NCI-H69 (cell line): ENCODE measurements at places on chromosomes 16 and 17.

DNA sequence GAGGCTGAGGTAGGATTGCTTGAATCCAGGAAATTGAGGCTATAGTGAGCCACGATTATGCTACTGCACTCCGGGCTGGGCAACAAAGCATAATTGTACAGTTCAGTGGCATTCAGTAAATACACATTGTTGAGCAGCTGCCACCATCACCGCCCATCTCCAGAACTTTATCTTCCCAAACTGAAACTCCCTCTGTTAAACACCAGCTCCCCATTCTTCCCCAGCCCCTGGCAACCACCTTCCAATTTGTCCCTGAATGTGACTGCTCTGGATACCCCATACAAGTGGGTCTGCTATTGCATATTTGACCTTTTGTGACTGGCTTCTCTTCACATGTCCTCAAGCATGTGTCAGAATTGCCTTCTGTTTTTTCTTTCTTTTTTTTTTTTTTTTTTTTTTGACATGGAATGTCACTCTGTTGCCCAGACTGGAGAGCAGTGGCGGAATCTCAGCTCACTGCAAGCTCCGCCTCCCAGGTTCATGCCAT, 2.9 kb downstream of the RPL38 start:
- DNase-seq = no peak

DNA sequence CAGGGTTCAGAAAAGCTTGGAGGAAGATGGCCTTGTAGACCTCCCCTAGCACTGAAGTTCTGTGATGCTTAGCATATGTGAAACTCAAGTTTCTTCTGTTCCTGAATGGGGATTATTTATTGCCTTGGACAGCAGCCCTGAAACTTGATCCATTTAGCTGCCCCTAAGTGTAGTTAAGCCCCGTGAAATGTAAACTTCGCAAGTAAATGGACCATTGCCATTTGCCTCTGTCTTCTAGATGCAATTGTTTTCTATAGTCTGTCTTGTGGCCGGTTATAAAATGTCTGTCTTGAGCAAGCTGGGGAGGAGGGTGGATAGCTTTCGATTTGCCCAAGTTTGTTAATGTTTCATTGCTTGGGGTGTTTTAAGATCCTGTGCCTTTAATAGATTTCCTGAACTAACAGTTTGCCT, 261.8 kb downstream of the CDH13 start:
- peak; percentile 84 for DNase-seq

DNA sequence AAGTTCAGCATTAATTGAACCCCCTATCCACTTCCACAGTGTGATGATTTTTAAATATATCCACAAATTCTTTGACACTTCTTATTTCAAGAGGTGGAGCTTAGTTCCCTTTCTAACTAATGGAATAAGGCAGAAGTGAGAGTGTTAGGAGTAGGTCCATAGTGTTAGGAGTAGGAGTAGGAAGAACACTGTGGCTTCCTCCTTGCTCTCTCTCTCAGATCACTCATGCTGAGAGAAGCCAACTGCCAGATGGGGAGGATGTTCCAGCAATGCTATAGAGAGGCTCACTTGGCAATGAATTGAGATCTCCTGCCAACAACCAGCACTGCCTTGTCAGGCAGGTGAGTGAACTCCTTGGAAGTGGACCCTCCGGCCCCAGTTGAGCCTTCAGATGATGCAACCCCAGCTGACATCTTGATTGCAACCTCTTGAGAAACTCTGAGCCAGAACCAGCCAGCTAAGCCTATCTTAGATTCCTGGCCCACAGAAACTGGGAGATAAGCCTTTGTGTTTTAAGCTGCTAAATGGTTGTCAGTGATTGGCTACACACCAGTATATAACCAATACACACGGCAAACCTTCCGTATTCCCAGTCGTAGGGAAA, 44.3 kb downstream of the SPECC1 start:
- DNase-seq = peak; percentile 46

GRCh38 chr17:51745993-51746392, 412.5 kb downstream of the CA10 start:
- DNase-seq = peak; percentile 10

DNA sequence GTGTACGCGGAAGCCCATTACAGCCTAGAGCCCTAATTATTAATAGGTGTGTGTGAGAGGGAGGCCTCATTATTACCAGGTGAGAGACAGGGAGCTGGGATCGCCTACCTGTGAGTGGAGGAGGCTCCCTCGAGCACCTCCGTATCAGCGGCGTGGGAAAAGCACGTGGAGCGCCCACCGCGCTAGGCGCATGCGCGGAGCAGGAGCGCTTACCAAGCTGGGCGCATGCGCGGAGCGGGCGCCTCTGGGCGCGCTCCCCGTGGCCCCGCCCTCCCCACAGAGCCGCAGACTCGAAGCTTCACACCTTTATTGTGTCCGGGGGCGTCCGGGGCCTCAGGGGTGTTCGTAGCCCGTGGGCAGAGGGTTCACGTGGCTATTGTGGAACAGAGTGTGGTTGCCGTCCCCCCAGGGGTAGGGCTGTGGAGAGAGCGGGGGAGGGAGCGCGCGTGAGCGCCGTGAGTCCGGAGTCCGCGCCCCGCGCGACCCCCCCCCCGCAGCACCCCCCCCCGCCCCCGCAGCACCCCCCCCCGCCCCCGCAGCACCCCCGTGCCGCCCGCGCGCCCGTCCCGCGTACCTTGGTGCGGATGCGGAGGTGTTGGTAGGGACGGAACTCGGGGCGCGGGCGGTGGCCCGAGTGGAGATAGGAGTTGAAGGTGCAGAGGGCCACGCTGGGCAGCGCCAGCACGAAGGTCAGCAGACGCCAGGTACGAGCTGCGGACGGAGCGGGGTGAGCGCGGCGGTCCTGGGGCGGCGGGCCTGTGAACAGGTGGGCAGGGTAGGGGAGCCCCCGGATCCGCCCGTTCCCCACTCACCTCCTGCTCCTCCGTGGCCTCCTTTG, 500 bp downstream of the COX6A2 start:
- no peak for DNase-seq

GRCh38 chr16:5016967-5017677, 16.6 kb downstream of the NAGPA start:
- no peak for DNase-seq

- DNase-seq = no peak
Measured at GRCh38 chr16:73794994-73795393, 501.6 kb upstream of the PSMD7 start.

GRCh38 chr17:54838651-54839421, 61.8 kb upstream of the TOM1L1 start:
- no peak for DNase-seq

GRCh38 chr17:20314834-20315233, 152.5 kb downstream of the LGALS9B start:
- DNase-seq = peak; percentile 53

- DNase-seq = no peak
Measured at GRCh38 chr16:84543253-84543652, 38.8 kb upstream of the MEAK7 start.

DNA sequence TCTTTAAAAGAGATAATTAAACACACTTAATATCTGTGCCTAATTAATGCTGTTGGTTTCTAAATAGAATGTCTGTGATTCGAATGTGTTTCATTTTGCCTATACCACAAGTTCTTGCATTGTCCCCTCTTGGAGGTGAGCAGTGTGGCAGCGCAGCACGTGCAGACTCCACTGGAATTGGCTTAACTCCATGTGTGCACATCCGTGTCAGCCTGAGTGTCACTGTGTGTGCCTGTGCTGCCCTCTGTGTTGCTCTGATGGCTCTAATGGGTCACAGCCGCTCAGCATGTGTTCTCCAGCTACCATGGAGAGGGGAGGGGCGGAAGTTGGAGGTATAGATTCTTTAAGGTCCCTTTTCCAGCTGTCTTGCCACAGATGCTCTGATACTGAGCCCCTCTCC, 226.6 kb downstream of the SPECC1 start:
- no peak for DNase-seq

- peak; percentile 77 for DNase-seq
Measured at GRCh38 chr16:84970447-84971127, 40.7 kb downstream of the ZDHHC7 start.

DNA sequence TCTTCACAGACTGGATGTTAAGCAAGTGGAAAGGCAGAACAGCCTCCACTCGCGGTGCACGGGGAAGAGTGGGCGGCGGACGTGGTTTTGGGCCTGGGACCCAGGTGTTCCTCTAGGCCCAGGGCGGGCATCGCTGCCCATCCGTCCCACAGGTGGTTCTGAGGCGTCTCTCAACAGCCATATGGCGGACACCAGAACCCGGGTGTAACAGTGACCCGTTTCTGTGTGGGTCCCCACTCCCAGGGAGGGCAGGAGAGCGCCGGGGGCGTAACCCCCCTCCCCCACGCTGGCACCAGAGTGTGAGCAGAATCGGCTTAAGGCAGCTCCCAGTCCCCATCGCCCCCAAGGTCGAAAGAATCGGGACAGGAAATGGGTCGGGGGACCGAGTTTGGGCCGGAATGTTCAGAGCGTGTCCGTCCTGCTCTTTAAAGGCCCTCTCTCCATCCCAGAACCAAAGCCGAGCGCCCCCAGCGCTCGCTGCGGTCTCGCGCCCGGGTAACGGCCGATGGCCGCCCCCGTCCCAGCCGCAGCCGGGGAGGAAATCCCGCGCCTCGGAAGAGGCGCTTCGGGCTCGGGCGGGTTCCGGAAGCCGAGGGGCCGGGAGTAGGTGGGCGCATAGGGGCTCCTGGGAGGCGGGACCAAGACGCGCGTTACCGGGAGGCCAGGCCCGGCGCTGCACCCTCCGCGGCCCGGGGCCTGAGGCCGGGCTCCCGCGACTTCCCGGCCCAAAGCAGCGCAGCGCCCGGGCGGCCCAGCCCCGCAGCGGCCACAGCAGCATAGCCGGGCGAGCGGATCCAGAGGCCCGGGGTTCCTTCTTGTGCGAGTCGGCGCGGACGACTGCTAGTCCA, at the start of gene TK2:
Gene TK2 (minus strand): TSS at position 839 of the 848 bp plus-strand sequence. CDS start 61 bp downstream, at position 778.
- DNase-seq = peak; percentile 68

- DNase-seq = no peak
Measured at GRCh38 chr17:64092952-64093451, 36.9 kb downstream of the ERN1 start.

DNA sequence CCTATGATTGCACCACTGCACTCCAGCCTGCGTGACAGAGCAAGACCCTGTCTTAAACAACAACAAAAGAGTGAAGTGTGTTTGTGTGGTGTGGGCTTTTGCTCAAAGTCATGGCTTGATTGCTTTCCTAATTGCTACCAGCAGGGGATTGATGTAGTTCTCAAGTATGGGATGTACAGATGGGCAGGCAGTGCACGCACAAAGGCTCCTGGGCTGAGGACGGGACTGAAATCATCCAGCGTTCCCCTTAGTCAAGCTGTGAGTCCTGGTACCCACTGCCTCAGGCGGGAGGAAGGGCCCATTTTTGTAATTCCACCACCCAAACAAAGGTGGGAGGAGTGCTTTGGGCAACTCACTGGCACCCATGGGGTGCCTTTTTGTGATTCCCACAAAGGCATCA, 47.3 kb downstream of the GDE1 start:
- peak; percentile 72 for DNase-seq

DNA sequence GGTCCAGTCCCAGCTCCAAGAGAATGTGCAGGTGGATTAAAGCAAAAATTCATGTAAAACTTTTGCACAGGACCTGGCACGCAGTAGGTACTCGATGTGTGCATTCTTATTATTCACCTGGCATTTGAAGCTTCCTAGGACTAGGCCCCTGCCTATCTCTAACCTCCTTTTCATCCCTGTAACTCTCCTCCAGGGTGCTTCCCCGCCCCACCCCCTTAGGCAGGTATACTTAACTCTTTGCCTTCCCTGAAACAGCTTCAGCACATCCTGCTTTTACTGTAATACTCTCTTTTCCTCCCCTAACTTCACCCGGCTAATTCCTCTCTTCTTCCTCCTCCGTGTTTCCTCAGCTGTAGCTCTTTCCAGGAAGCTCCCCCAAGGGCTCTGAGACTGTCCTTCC, 54.8 kb downstream of the CDK5R1 start:
- no peak for DNase-seq

- peak; percentile 50 for DNase-seq
Measured at GRCh38 chr17:73256220-73256619, 5.5 kb downstream of the CPSF4L start.

- DNase-seq = no peak
Measured at GRCh38 chr16:31502981-31503380, 5.2 kb downstream of the RUSF1 start.

GRCh38 chr16:30416624-30417528, 9.5 kb downstream of the ZNF771 start:
- DNase-seq = peak; percentile 69

DNA sequence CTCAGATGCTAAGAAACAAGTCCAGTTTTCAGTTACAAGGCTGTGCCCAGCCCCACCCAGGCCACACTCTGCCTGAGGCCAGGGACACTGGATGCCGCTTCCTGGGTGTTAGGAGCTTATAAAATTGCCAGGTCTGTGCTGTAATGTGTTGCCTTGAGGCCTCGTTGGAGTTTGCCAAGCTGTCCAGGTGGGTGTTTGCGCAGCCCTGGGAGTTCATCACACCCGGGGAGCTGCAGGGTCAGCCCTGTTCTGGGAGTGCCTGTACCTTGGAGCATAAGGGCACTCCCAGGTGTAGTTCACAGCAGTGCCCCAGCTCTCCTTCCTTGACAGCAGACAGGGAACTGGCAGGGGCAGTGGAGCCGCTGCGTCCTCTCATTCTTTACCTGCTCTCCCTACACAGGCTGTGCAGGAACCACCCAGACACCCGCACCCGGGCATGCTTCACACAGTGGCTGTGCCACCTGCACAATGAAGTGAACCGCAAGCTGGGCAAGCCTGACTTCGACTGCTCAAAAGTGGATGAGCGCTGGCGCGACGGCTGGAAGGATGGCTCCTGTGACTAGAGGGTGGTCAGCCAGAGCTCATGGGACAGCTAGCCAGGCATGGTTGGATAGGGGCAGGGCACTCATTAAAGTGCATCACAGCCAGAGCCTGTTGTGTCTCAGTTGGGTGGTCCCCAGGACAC, 1.6 kb downstream of the GFER start:
- DNase-seq = no peak

DNA sequence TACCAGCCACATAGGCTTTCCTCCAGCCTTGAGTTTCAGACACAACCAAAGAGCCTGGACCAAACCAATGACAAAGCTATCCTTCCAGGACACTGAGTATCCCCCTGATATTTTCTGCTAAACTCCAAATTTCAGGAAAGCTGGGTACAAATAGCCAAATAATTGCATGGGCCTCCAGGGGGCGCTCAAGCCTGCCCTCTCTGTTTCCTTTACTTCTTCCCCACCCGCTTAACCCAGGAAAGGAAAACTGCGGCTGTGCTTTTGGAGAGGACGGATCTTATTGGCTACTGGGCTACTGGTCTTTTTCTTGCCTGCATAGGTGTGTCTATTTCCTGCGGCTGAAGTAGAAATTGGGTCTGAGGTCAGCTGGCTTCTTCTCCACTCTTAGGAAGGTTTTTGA, 30.1 kb downstream of the GNGT2 start:
- DNase-seq = peak; percentile 69

DNA sequence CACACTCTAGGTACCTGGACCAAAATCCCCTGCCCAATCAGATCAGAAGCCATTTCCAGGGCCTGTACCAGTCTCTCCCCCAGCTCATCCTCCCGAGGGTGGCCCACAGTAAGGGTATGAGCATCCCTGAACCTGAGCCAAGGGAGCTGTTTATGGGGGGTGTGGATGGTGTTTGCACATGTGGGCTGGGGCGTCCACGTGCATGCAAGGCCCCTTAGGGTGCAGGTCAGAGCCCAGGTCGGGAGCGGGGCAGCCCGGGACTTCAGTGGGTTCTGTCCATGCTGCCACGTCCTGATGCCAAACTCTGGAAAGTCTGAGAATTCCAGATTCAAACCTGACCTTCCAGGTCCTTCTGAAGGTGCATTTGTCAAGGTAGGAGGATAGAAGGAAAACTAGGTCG, 9.8 kb downstream of the MILR1 start:
- DNase-seq = no peak
